ENCODE measurements at places on chromosomes 6 and 20.

- DNase-seq = no peak
Observed at GRCh38 chr6:143200167-143200770, 139.6 kb downstream of the AIG1 start.

DNA sequence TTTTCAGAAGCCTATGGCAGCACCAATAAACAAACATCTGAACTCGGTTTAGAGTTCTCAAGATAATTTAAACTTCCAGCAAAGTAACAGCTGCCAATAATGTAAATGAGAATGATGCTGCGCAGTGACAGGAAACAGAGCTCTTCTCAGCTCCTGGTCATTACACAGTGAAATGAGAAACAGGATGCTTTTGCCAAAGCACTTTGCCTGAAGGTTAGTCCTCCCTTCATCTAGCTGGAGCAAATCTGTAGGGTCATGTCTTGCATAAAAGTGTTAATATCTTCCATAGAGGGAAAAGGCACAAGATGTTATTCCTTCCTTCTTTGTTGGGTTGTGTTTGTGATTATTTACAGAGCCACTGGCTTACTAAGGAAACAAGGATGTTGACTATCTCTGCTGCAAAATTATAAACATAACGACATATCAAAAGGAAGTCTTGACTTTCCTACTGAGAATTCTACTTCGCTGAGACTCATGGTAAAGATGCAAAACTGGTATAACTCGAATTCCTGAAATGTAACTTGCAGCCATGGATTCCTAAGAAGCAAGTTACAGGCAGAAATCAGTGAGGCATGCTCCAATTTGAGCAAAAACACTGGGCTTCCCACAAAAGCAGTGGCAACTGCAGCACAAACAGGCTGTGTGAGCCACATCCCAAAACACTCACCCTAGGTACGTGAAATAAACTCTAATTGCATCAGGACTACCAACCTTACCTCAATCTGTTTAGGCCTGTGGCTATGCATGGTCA lies 102.5 kb upstream of the BEND6 start:
- DNase-seq = no peak

- no peak for DNase-seq
Observed at GRCh38 chr20:33767777-33768138, 36.0 kb downstream of the ZNF341 start.

DNA sequence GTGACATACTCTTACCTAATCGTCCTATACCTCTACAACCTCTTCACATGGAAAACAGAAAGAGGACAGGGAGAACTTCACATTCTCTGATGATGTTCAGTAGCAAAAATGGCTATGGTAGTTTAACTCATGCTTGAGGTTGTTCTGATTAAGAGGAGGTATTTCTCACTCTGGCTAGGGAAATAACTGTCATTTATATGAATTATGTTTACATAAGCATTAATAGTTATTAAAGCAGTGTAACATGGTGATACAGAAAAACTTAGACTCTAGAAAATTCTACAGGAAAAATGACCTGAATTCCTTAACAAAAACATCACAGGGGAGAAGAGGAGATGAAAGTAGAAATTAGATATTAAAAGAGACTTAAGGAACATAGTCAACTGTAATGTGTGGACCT lies 57.3 kb downstream of the MAP3K5 start:
- DNase-seq = no peak

DNA sequence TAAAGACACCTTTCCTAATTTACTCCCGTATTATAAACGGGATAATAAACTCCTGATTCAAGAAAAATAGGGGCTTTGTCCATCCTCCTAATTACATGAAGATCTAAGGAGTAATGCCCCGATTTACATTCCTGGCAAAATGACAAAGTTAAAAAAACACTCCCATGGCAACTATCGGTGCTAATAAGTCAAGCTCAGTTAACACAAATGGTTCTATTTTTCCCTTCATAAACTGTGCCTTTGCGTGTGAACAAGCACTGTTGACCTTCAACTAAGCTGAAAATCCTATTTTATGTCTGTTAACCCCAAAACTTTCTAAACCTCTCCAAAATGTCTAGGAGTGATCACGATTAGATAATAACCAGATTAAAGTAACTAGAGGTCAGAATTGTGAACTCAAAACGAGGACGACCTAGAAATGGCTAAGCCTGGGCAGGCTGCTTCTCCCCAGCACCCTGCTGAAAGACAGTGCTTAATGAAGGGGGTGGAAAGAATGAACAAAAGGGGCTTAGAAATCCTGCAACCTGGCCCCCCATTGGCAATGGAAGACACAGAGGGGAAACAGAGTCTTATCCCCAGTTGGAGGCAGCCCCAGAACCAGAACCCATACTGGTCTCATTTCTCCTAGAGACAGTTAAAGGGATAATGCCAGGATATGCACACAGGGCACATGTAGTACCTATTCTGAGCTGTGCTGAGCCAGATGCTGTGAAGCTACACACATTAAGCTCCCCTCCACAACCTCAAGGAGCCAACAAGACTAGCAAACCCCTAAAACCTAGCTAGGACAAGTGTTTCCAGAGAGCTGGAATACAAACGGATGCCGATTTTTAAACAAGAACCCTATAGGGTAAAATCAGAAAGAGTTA lies 23.0 kb downstream of the SLC23A2 start:
- DNase-seq = no peak

DNA sequence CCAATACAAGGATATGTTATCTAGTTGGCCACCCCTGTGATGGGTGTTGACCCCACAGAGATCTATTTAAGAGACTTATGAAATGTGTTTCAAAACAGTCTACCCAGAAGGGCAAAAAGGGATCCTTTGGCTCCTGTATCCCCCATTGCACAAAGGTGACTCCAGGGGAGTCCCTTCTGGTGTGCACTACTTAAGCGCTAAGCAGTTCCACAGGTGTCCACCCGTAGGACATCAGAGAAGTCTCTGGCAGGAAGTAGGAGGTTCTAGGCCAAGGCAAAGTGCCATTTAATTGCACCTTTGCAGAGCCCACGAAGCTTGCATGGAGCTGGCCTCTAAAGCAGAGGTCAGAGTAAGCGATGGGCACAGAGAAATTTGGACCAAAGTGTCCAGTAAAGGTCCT lies 147.7 kb downstream of the MRPL14 start:
- no peak for DNase-seq

DNA sequence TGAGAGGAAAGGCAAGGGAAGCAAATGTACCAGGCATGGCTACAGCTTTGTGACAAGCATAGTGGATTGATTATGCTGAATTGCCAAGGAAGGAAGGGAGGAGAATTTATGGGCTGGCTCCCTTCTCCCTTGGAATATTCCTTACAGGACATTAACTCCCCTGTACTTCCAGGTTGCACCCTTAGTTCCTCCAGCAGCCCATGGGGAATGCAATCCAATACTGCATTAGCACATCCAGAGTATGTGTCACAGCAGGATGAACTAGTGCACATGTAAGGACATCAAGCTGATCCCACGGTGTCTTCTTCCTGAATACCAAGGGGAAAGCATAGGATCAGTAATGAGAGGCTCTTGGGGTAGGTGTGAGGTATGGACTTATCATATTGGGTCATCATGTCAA lies 390.7 kb upstream of the POU3F2 start:
- DNase-seq = no peak

DNA sequence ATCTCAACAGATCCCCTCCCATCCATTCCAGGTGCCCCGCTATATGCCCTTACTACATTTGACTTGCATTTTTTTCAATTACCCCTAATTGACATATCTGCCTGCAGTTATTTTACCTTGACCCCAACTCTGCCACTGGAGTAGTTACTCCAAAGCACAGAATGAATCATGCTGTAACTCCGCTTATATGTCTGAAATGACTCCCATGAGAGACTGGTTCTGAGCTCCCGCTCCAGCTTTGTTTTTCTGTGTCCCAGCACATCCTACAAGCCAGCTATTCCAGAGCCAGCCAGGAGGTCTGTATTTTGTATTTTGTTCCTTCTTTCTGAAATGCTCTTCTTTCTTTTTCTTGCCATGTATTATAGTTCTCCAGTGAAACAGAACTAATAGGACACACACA lies 10.9 kb upstream of the NOX3 start:
- no peak for DNase-seq

DNA sequence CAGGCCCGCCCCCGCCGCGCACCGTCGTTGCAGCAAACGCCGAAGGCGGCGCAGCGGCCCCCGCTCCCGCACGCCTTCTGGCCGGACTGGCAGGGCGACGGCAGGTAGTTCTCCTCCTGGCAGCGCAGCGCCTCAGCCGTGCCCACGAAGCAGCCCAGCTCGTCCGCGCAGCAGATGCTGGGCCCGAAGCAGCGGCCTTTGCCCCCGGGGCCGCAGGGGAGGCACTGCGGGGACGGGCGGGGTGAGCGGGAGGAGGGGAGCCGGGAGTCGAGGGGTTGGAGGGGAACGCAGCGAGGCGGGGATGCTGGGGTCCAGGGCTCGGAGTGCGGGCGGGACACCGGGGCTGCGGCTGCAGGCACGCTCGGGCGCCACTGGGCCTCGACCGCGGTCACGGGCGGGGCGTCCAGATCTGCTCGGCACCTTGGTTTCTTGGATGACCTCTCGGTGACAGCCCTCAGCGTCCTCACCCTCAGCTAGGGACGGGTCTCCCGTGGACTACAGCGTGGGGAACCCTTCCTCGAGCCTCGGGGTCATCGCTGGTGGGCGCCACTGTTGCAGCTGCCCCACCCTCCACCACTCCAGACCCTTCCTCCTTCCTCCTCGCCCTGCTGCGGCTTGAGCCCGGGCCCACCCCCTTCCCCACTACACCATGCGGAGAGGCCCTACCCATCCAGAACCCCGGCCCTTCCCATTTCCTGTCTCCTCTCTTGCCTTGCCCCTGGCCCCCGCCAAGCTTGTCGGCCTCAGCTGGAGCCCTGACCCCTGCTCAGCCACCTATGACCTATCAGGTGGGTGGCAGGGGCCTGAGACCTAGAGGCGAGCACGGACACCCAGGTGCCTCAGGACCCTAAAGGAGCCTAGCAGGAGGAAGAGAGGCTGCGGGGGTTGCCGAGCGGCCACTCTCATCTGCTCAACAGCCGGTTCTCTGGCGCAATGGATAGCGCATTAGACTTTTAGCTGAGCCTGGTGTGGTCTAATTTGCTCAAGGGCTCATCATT lies 1.3 kb downstream of the AVP start:
- no peak for DNase-seq

DNA sequence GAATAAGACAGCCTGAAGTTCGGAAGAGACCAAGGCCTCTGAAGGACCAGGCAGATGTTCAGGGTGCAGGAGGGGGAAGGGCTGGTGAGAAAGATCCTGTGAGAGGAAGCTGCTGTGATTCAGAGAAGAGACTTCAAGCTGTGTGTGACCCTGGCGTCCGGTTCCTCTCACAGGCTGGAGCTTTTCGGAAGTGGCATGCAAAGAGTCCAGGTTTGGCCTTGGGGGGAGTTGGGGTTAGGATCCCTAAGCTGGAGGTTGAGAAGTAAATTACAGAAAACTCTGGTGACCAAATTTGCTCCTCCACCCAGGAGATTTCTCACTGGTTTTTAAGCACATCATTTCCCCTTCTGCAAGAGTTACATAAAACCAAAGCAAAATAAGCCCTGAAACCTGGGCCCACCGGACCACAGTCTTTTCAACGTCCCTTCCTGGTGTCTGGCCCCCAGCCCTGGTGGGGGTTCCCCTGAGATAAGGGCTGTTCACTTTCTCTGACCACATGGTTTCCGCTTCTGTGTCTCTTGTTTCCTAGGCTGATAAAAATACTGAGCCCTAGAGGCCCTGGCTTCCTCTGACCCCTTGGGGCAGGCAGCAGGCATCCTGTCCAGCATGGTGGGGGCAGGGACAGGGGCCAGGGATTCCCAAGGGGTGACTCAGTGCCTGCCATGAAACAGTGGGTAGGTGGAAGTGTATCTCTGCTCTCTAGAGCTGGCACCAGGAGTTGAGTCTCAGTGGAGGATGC lies 12.0 kb upstream of the LTA start:
- no peak for DNase-seq

DNA sequence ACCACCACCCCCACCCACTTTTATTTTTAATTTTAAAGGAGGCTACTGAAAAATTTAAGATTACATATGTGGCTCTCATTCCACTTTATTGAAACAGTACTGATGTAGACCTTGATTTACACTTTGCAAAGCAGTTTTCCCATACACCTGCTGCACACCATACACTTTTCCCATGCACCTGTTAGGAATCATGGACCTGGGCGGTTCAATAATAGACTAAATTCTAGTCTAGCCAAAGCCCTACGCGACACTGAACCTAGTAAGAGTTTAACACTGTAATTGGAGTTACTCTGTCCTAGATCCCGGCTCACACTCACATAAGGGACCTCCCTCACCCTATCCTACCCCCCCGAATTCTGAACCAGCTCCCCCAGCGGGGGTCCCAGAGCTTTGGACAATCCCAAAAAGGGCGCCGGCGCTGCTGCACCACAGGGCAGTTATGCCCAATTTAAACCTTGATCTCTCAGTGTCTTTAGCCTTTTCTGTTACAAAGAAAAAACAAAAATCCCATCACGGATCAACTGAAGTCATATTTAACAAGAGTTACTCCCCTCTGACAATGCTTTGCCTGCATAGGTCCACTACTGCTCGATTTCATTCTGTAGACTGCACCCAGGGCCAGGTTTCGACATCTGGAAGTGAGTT lies 2.4 kb upstream of the GCLC start:
- no peak for DNase-seq

- no peak for DNase-seq
Observed at GRCh38 chr20:7790189-7790588, 150.1 kb downstream of the HAO1 start.

DNA sequence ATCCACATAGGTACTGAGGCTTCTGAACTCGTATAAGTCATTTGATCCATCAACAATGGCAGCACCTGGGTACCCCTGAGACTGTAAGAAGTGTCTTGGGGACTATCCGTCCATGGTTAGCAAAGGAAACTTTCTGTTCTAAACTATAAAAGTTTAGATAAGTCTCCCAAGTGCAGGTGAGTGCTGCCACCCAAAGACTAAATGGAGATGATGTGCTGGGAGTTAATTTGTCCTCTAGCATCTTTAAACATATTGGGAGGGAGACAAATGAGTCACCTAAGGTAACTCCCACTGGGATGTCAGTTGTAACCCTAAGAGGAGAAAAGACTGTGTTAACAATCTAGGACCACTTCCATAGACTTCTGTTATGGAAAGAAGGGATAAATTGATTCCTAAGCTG lies 6.2 kb downstream of the BEND6 start:
- no peak for DNase-seq

DNA sequence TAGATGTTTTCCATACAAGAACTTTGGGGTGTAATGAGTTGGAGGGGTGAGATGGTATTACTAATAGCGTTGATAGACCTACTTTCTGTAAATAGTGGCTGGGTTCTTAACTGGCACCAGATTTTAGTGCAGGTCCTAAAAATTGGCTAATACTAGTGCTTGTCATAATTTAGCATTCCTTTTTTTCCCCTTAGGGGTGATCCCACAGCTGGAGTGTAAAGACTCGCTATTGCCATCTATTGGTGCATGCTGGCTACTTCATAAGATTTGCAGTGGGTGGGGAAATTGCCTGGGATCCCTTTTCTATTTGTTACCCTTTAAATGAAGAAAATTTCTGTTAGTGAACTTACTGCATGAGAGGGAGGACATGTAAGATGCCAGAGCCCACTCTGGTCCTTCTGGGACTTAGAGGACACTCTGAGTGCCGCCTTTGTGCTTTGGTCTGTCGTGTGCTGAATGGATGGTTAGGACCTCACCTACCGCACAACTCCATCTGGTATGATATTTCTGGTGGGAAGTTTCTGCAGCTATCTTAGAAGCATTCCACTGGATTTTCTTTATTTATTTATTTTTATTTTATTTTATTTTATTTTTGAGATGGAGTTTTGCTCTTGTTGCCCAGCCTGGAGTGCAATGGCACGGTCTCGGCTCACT lies 195.5 kb downstream of the JARID2 start:
- DNase-seq = no peak

- no peak for DNase-seq
Observed at GRCh38 chr6:151690768-151691562, 116.5 kb upstream of the ESR1 start.

- no peak for DNase-seq
Observed at GRCh38 chr6:144415014-144415413, 129.9 kb downstream of the UTRN start.

Measured in stimulated activated CD8-positive, alpha-beta memory T cell treated with anti-CD3 and anti-CD28 coated beads, Interleukin-2, amount 100 ng/mL, for 1 hour (primary cell).